ENCODE measurements at places on chromosomes 4 and X. TPM values are rescaled to one million over a fixed set of nuclear protein-coding genes. Genes with fewer than 3 reads are reported as not detected.
A peak's percentile ranks its signal among the peaks of the same experiment; 100 is the strongest.

PHOX2B gene
- total RNA-seq = 0.55 TPM

BEND4 gene
- total RNA-seq = 0.14 TPM

GRCh38 chrX:110563282-110563681 is 204.6 kb downstream of the RTL9 start:
- no peak for DNase-seq

- no peak for DNase-seq
These were observed 1.9 kb upstream of the SEPTIN6 start for GRCh38 chrX:119694601-119695534.

DNA sequence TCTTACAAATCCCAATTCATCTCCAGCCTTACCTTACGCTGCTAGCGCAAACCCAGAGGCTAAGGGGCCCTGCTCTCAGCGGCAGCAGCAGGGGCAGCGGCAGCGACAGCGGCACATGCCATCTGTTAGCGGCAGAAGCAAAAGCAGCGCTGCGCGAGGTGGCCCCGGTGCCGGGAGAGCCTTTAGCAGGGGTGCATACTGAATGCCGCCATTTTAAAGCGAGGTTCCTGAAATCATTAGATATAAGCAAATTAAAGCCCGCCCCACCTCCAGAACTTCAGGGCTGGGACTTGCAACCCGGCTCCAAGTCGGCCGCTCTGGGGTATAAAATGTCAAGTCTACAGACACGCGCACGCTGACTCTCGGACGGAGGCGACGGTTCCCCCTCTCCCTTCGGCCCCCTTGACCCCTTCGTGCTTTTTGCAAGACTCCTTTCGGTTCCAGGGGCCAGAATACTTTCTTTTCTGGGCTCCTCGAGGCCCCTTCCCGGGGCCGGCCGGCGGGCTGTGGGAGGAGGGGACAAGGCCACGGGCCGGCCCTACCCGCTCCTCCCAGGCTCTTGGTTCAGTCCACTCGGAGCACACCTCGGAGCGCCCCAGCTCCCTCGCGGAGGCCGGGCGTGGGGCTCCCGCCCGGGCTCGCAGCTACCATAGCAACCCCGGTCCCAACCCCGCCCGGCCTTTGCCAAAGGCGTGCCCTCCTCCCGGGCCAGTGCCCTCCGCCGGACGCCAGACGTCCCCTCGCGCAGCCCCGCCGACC is at the start of gene MBNL3:
TSS of gene MBNL3 (minus strand) at position 220 of the 759 bp plus-strand sequence. CDS start 49,427 bp downstream, outside the sequence.
- DNase-seq = peak; percentile 89

RPS6KA6 gene
- total RNA-seq = 16.6 TPM

DNA sequence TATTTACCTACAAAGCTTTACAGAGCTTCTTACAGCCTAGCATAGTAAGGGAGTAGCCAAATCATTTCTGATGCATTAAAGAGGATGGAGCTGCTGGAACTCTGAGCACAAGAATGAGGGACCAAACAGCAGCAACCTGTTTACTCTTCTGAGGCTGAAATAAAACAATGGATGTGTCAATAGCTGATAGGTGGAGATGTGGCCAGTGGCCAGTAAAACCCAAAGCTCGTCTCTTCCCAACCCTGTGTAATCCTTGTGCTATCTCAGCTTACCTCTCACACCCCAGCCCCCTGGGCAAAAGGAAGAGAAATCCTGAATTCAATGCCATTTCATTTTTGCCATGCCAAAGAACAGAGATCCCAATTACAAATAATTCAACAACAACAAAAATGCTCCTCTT is 446.7 kb upstream of the SMIM31 start:
- no peak for DNase-seq

DNA sequence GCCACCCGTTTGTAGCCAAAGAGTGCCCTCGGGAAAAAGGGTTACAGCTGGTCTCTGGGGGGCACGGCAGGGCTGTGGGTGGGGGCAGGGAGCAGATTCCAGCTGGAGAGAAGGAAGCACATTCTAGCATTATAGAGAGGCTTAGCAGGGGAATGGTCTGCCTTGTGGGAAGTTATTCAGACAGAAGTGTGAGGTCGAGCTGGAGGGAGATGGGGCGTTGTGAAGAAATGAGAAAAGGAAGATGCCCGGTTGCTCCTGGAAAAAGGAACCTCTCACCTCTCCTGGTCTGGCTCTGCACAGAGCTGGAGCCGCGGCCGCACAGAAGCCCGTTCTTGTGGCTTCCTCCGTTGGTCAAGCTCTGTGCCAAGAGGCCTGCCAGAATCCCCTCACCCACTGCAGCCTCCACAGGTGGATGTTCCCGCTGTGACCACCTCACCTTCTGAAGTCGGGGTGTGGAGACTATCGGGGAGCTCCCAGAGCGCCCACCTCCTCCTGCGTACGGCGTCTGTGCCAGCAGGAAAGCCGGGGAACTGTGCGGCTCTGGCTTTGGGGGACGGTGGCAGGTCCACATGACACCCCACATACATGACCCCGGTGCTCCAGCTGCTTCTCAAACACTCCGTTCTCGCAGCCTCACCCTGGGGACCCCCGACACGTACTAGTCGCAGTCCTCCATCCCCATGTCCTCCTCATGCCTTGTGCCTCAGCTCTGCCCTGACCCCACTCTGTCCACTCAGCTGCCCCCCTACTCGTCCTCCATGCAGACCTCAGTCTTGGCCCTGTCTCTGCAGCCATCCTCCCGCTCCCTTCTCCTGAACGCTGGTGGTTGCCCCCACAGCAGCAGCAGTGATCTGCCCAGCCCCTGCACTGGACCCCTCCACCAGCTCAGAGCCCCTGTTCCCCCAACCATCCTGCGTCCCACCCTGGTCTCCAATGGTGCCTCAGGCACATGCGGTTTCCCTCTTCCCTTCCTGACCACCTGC is 52.2 kb upstream of the HGFAC start:
- no peak for DNase-seq

BCLAF3 gene
- 18.1 TPM for total RNA-seq

GRCh38 chrX:153853180-153853901 is 23.0 kb upstream of the PDZD4 start:
- DNase-seq = no peak

DNA sequence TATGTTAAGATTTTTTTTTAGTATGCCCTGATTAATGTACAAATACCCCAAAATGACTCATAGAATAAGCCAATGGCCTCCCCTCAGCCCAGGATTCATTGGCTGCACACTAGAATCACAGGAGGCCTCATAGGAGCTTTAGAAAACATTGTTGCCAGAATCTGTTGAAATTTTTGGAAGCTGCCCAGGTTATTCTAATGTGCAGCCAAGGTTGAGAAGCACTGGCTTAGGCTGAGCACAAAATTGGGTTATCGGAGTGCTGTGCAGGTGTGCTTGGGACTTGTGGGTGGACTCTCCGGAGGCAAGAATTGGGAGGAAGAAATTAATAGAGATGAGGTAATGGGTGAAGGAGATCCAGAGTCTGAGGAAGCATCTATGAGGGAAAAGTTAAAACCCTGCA is 41.3 kb upstream of the VCX start:
- DNase-seq = no peak

ANKRD50 gene
- total RNA-seq = 11.0 TPM

GRCh38 chr4:87150498-87151261 is 69.7 kb downstream of the KLHL8 start:
- DNase-seq = no peak

DNA sequence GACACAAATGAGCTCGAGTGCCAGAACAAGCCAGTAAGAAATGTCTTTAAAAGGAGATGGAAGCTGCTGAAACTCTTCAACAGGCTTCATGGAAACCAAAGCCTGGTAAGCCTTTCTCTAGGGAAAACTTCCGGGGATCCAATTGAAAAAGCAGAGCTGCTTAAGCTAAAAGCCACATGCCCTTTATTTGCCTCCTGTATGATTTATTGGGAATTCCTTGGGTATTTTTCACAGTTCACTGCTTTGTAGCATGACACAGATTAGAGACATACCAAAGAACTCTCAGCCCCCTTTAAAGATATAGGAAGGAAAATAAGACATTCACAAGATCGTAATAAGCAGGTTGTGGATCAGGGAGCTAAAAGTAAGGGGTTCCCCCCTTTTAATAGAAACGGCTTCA is 6.5 kb upstream of the ARHGAP6 start:
- DNase-seq = no peak

GRCh38 chrX:94361241-94361640 is 687.2 kb downstream of the FAM133A start:
- no peak for DNase-seq

DTHD1 gene
- total RNA-seq = 0.55 TPM

QRFPR gene
- total RNA-seq = not detected

RASL11B gene
- 0.76 TPM for total RNA-seq

GRCh38 chr4:128349921-128350320 is 62.3 kb upstream of the PGRMC2 start:
- DNase-seq = no peak

DNA sequence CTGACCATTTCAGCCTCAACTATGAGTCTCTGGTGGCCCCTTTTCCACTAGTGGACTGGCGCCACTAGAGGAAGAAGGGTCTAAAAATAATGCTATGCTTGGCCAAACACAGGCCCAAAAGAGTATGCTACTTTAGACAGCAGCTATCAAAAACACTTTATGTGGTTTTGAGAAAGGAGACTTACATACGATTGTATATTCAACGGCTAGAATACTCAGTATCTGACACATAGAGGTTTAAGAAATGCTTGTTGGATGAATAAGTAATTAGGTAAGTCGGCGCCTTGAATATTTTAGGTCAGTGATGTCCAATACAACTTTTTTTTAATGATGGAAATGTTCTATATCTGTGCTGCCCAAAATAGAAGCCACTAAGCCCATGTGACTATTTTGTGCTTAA is 25.7 kb upstream of the TMPRSS11A start:
- DNase-seq = no peak

CXCL3 gene
- total RNA-seq = 3.9 TPM

DNA sequence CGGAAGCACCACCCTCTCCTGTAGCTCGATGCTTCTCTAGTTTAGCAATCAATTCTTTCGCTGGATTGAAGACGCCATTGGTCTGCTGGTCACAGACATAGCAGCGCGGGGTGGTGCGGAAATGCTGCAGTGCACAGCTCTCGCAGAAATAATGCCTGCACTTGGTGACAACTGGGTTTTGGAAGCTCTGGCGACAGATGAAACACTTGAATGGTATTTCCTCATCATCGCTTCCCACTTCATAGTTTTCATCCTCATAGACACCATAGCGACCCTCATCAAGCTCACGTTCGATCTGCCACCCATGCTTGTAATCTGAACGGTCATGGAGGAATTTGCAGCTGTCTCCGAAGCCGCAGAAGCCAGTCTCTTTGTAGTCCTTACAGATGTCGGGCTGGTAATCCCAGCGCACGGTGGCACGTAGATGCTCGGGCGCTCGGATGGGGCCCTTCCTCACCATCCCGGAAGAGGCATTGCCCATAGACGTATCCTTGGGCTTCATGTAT is 854 bp downstream of the RNF113A start:
- DNase-seq = peak; percentile 35

SSX2B gene
- not detected for total RNA-seq

GRCh38 chrX:41153448-41153847 is 68.2 kb downstream of the USP9X start:
- DNase-seq = no peak
